ENCODE measurements at places on chromosomes 1 and 21.

DNA sequence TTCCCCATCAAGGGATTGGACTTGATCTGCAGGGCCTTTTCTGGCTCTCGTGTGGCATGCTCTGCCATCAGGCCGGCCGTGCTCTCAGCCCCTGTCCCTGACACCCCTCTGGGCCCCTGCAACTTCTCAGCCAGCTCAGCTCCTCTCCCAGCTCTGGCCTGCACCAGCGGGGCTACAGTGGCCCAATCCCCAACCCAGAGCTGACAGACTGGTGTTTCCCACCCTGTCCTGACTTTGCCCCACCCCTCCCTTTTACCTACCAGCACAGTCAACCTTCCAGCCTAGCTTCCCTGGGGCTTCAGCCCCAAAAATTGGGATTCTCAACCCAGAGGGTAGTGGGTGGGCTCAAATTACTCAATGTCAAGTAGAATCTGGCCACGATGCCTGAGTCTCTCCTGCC, 149.3 kb downstream of the SYF2 start:
- no peak for DNase-seq

DNA sequence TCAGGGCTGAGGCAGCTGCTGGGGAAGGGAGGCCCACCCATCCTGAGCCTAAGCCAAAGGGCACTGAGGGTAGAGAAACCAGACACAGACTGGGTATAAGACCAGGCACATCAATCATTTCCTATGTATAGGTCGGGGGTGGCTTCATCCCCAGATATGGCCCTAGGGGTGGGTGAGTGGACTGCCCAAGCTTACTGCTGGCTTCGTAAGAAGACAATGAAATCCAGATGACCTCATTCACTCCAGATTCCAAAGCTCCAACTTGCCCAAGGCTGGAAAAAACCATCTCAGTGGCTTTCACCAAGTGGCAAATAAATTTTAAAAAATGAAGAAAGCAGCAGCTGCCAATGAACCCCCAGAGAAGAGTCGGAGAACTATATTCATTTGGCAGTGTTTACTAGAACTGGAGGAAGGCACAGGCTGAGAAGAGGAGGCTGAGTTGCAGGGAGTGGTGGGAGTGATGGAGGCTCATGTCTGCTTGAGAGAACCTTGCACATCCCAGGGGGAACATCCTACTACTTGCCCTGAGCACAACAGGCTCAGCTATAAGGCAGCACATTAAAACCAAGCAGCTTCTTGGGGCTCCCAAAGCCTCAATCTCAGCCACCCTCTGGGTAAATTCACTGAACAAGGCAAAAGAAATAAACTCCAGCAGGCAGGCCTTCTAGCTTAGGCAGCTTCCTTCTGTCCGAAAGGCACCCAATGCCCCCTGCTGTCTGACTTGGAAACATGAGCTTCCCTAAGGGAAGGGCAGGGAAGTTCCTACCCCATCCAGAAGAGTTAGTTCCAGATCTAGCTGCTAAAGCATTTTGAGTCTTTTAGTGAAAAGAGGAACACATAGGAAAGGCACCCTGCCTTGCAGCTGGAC, 14.1 kb downstream of the PEA15 start:
- DNase-seq, result peak; percentile 29

DNA sequence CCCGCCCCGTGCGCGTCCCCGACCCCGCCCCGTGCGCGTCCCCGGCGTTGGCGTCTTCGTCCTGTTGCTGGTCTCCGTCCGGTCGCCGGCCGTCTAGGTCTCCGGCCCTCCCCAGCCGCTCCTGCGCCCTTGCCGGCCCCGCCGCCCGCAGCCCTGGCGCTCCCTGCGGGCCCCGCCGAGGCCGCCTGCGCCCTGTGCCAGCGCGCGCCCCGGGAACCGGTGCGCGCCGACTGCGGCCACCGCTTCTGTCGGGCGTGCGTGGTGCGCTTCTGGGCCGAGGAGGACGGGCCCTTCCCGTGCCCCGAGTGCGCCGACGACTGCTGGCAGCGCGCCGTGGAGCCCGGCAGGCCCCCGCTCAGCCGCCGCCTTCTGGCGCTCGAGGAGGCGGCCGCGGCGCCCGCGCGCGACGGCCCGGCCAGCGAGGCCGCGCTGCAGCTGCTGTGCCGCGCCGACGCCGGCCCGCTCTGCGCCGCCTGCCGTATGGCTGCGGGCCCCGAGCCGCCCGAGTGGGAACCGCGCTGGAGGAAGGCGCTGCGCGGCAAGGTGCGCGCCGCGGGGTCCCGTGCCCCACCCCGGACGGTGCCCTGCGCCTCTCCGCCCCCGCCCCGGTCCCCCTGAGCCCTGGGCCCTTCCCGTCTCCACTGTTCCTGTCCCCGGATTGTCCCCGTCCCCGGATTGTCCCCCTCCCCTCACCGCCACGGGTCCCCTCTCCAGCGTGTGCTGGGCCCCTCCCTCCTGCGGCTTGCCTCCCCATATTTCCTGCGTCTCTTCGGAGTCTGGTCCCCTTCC, at the start of gene RNF187:
Gene RNF187, plus strand, starts transcription at position 47 of the 789 bp plus-strand sequence.
- no peak for DNase-seq

DNA sequence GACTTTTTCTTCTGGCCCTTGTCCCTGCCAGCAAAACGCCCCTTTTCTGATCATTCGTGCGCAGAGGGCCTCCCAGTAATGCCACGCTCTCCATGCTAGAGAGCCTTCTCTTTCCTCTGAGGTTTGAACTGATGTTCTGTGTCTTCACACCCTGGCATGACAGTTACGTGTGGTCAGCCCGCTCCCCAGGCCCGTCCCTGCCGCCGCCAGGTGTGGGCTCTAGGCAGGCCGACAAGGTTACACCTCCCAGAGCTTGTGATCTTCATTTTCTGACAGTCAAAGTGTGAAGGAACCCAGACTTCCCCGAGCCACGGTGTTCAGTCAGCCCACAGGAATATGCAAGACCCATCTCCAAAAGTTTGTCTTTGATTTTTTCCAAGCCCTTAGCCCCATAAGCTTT, 265.6 kb downstream of the TM2D1 start:
- no peak for DNase-seq

GRCh38 chr21:30329203-30329875, 8.2 kb downstream of the KRTAP27-1 start:
- DNase-seq, result no peak

GRCh38 chr1:3066250-3066711, 2.7 kb upstream of the PRDM16 start:
- no peak for DNase-seq

GRCh38 chr1:21260405-21261125, 29.7 kb downstream of the ECE1 start:
- DNase-seq, result no peak

- DNase-seq, result no peak
Observed at GRCh38 chr1:89990976-89991831, 3.7 kb upstream of the ZNF326 start.

GRCh38 chr1:204157962-204158361, 6.1 kb upstream of the ETNK2 start:
- no peak for DNase-seq

DNA sequence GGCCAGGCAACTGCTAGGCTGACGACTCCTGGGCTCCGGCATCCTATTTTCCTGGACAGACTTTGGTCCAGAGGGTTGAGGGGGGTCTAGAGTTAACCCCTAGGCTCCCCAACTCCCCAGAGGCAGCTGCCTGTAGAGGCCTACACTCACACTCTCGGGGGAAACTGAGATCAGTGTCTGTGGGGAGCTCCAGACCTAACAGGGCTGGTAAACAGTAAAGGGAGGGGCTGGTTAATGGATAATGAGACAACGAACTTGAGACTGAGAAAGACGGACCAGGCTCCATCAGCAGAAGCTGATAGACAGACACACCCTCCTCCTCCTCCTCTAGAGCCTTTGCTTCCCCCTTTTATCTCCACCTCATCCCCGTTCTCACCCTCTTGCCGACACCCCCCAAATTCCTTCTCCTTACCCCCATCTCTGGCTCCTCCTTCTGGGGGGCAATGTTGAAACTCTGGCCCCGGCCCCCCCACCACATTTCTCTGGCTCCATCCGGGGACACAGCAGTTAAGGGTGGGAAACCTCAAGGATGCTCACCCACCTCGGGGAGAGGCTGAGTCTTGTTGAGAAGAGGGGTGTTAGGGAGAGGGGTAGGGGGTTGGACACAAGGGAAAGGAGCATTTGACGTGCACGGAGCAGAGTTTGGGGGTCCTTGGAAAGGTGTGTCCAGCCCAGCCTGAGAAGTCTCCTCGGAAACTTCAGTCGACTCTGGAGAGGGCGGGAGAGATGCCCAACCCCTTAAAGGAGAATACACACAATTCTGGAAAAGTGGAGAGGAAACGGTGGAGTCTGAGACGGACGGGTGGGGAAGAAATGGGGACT, at the start of gene MTMR11:
Gene MTMR11, minus strand, starts transcription at position 710 of the 822 bp plus-strand sequence. Its CDS starts 232 bp downstream, at position 478.
- peak; percentile 17 for DNase-seq
